ENCODE measurements at places on chromosomes 11 and 22.
A peak's percentile ranks its signal among the peaks of the same experiment; 100 is the strongest.

GRCh38 chr11:119371778-119372182, 9.7 kb downstream of the USP2 start:
- peak; percentile 44 for DNase-seq

GRCh38 chr11:35116245-35116644, 22.7 kb upstream of the CD44 start:
- DNase-seq: no peak

- DNase-seq: no peak
Measured at GRCh38 chr22:34841331-34841771, 224.6 kb upstream of the ISX start.

DNA sequence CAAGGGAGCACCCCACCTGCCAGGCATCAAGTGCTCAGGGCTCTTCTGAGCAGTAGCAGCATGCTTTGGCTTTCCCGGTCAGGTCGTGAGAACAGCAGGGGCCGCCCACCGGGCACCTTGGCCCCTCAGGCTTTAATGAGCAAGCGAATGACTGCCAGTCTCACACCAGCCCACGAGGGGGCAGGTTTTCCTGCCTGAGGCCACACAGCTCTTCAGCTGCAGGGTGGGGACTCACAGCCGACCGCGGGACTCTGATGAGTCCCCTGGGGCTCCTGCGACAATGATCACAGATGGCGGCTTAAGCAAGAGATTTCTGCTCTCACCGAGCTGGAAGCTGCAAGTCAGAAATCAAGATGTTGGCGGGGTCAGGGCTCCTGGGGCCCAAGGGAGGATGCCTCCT, 14.3 kb upstream of the FGF19 start:
- DNase-seq: peak; percentile 88

DNA sequence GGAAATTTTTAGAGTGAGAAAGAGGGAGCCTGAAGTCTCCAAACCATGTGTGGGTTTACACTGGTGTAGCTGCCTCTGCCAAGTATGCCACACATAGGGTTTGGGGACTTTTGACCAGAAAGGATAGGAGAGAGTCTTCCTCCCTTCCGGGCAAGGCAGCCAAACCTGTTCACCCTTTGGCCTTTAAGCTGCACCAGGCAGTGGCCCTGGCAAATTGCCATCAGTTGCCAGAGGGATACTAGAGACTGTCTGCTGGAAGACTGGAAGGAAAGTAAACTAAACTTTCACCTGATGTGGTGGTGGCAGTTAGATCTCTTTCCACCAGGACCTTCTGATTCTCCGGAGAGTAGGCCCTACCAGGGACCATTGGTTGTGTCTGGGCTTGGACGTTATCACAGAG, 1263.2 kb downstream of the FAM181B start:
- DNase-seq: no peak

GRCh38 chr11:93285430-93285829, 45.1 kb upstream of the DEUP1 start:
- DNase-seq: no peak

DNA sequence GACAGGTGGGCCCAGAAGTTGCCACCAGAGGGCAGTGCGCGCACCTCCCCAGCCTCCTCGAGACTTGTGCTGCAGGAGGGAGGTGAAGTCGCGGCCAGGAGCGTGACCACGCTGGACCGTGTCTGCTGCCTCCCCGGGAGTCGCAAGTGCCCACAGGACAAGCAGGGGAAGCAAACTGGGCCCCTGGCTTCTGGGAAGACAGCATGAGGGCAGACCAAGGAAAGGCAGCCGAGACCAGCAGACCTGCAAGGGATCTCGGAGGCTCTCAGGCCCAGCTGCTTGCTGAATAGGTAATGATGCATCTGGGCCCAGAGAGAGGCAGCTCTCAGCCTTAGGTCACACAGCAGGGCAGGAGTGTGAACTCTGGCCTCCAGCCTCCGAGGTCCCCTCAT, 17.0 kb upstream of the IL2RB start:
- DNase-seq: peak; percentile 85

- DNase-seq: no peak
Measured at GRCh38 chr22:31155422-31155821, 4.6 kb upstream of the RNF185 start.

DNA sequence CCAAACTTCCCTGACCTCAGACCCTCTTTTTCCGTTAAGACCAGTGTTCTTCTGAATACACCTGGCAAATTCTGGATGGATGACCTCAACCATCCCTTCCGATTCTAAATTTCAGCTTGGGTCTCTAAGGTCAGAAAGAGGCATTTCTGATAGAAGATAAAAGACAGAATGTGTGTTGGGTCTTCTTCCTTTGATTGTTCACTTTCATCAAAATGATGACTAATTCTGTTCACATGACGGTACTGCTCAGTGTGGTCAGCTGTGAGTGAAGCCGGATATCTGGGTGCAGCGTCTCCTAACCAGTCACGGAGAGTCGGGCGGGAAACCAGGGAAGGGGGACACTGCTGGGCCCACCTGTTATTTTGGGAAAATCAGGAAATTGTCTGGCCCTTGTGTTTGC, 151.6 kb upstream of the NAV2 start:
- no peak for DNase-seq

DNA sequence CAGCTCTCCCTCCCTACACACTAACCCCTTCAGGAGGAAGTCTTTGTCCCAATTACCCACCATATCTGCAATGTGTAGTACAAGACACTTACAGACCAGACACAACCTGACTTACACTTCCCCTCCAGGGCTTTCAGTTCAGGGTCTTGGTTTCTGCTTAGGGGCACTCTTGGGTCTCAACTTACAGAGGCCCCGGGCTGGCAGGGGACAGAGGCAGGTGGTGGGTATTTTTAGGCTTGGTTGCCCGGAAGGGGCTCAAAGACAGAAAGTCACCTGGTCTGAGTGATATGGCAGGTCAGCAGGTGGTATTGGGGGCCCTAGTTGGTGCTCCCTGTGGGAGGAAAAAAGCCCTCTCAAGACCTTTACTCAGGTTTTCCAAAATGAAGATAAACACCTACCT, 3.4 kb upstream of the TMEM184B start:
- no peak for DNase-seq

DNA sequence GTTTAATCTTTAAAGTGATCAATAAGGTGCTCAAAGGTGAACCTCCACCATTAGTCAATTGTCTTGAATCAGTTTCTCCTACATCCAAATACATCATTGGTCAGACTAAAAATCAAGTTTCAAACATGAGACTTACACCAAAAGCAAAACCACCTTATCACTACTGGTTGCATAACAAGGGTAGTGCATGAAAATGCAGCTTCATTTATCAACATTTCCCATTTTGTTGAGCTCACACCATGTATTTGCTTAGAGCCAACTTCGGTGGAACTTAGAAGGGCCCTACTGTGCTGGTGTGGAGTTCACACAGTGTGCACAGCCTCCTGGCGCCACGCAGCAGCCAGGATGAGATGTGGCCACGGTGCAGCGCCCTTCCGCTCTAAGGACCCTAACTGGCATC, 23.1 kb upstream of the PHLDA2 start:
- DNase-seq: no peak

GRCh38 chr11:72589802-72590761, 84.1 kb downstream of the PDE2A start:
- peak; percentile 44 for DNase-seq

DNA sequence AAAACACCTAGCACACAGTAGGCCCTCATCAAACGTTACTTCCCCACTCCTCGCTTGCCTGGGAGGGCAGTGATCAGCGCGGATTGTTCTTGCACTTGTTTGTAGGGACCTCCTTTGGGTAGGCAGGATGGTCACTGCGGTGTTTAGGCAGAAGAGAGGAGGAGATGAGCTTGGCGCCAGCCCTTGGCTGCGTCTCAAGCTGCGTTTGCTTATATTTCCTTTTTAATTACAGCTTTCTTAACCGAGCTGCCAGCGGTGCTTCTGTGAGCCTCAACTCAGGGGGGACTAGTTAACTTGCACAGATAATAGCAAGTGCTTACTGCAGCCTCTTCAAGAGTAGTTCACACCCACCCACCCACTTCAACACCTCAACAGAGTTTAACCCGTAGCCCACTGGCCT, 15.1 kb downstream of the IFT27 start:
- DNase-seq: peak; percentile 1

GRCh38 chr11:28697920-28698827, 590.0 kb downstream of the METTL15 start:
- DNase-seq: peak; percentile 45

- DNase-seq: no peak
Measured at GRCh38 chr11:986270-986951, 50.1 kb downstream of the MUC6 start.

- no peak for DNase-seq
Measured at GRCh38 chr22:40273319-40273718, 73.0 kb upstream of the ADSL start.

- DNase-seq: no peak
Measured at GRCh38 chr11:26418386-26418912, 86.5 kb downstream of the ANO3 start.

DNA sequence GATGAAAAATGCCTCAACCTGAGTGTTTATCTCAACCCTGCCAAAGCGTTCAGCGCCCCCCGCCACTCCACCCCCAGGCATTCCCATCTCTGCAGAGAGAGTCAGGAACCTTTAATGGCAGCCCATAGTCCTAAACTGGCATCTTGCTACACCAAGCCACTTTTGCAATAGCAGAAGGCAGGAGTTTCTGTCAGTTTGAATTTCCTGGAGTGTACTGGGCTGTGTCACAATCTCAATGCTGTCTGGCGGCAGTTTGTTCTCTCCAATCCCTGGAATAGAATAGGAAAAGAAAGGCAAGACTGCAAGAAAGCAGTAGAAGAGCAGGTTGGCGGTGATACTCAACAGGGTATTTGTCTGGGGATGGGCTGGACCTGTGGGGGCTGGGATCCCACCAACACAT, 32.9 kb upstream of the FLI1 start:
- no peak for DNase-seq

- no peak for DNase-seq
Measured at GRCh38 chr22:20463324-20464095, 25.9 kb upstream of the SCARF2 start.

DNA sequence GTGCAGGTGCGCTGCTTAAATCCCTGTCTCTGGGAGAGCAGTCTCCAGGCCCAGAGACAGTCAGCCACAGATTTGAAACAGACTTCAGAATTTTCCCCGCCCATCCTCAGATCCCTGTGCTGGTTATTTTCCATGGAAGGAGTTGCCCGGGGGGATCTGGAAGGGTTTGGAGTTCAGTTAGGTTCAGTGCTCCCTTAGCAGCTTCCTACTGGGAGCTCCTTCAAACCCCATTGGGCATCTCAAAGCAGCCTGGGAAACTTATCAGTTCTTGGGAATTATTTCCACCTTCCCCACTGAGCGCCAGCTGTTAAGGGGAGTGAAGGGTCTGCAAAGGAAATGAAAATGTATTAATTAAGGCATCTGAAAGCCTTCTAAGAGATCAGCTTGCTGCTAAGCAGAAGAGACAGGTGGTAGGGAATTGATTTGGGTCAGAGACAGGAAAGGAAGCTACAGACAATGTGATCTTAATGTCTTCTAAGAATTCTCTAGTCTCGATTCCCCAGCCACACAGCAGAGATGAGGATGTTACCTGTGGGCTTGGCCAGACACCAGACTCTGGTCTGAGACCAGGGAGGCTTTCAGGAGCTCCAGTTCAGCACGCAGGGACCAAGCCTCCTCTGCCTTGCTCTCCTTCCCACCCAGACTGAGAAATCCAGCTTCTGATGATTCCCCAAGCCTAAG, 106.2 kb upstream of the TBCEL start:
- DNase-seq: no peak
